Urothelium cell line (cell line): ENCODE measurements at places on chromosomes 4 and X.

GRCh38 chr4:121960818-121961217 lies 9.0 kb upstream of the TRPC3 start:
- no peak for DNase-seq

- DNase-seq: no peak
These were observed 2.7 kb downstream of the BEX3 start for GRCh38 chrX:103378990-103379389.

DNA sequence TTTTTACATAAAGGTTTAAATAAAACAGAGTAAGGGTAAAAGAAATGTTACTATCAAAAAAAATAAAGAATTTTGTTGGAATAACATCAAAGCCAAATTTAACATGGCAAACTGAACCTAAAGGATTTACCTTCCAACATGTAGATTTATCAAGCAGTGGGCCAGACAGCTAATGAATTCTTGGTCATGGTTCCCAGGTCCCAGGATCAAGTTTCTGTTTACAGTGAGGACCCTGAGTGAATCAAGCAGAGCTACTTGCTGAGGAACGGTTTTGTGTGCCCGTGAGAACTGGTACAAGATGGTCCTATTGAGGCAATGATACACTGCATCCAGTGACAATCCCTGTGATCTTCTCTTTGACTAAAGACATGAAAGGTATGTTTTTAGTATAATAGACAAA lies 157.1 kb downstream of the CDS1 start:
- DNase-seq: no peak

- peak; percentile 88 for DNase-seq
These were observed 7.8 kb downstream of the RBM47 start for GRCh38 chr4:40621592-40622512.

DNA sequence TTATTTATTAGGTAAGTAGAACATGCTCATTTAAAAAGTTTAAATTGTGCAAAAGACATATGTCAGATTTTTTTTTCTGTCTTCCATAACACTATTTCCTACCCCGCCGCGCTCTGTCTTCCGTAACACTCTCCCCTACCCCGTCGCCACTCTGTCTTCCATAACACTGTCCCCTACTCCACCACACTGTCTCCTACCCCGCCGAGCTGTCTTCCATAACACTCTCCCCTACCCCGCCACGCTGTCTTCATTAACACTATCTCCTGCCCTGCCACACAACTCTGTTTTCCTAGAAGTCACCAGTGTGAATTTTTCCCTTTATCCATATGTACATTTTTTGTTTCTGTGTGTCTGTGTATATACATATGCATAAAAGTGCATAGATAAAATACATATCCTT lies 4.4 kb downstream of the MSMO1 start:
- DNase-seq: no peak

GRCh38 chr4:5051278-5052203 lies at the start of gene STK32B:
Gene STK32B (plus strand): TSS chr4:5051480.
- peak; percentile 74 for DNase-seq

- no peak for DNase-seq
These were observed 202.1 kb downstream of the OR13H1 start for GRCh38 chrX:131745942-131746489.

DNA sequence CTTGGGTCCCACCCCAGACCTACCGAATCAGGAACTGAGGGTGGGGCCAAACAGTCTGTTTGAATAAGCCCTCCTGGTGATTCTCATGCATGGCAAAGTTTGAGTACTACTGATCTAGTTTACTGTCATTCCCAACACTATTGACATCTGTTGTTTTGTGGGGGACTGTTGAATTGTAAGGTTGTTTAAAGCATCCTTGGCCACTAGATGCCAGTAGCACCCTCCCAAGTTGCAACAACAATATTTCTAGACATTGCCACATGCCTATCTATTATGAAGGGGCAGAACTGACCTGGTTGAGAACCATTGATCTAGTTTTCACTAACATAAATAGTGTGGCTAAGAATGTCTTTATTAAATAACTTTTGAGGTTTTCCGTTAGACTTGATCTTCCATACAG lies 15.1 kb downstream of the TAF9B start:
- DNase-seq: no peak

DNA sequence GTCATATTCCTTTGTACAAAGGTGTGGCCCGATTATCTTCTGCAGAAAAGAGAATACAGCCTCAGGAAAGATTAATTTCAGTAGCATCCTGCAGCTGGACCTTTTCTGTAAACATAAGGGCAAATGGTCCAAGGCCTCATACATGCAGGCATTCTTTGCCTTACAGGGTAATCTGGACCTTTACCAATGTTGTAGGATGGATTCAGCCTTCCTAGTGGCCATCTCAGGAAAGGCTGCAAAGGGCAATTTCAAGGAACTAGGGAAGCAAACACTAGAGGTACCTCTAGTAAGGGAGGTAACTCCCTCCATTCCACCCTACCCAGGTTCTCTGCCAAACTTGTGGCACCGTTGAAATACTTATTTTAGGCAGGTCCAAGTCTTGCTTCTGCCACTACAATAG lies 43.0 kb downstream of the UGT2B28 start:
- no peak for DNase-seq

DNA sequence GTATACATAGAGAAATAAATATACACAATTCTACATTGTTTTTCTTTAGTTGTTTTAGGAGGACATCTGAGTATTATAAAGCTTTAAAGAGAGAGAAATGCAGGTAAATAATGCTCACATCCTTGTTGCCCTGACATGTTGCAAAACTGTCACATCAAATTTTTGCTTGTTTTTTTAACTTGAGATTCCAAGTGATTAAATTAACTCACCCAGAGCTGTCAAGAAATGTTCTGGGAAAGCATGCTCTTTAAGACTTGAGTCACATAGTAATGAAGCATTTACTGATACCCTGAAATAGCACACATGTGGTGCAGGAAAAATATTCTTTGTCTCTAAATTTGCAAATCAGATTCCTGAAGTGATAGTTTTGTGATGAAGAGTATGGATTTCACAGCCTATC lies 665.6 kb downstream of the FSTL5 start:
- DNase-seq: no peak

GRCh38 chr4:19327364-19327763 lies 924.3 kb upstream of the SLIT2 start:
- DNase-seq: no peak

- no peak for DNase-seq
These were observed 92.5 kb upstream of the ENPP6 start for GRCh38 chr4:184310171-184310567.

GRCh38 chrX:81708487-81708886 lies 506.6 kb downstream of the SH3BGRL start:
- peak; percentile 58 for DNase-seq

- no peak for DNase-seq
These were observed 20.0 kb downstream of the AMOT start for GRCh38 chrX:112820364-112821268.
